ENCODE measurements at places on chromosomes 12 and 14.

- DNase-seq: peak; percentile 13
Measured at GRCh38 chr12:127108360-127109215, 1158.4 kb upstream of the TMEM132C start.

DNA sequence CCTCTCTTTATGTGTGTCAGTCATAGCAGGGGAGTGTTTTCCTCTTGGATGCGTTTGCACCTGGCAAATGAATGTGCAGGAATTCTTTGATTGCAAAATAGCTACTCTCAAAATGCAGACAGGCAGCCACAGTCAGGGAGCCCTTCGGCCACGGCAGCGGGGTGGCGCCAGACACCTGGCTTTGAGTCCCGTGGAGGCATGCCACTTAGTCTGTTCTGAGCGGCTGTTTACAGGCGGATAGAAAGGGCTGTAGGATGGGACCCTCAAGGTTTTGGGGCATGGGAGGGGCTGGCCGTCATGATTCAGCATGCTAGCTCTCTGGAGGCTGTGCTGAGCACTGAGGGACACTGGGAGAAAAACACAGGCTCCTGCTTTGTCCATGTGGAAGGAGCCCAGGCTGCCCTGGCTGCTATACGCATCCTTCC lies 117.1 kb downstream of the SLC25A47 start:
- peak; percentile 15 for DNase-seq

DNA sequence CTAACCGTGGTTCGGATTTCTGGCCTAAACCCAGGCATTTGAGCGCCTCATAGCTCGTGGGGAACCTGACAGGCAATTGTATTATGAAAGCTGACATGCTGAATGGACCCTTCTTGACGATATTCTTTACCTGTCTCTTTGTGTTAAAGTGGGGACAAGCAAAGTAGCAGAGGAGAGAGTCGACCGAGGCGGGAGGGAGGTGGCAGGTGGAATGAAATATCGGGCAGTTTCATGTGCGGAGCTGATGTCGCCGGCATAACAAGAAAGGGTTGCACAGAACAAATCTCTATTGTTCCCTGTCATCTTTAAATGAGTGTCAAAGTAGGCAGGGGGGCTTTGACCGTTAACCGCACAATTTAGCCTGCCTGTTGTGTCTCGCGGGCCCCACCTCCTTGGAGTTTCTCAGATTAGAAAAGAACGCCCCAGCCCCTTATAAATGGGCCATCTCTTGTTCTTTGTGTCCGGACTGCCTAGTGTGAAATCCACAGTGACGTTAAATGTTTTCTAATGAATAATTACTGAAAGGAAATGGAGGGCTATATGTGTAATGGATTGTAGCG lies 11.5 kb downstream of the MYO1H start:
- DNase-seq: no peak

- DNase-seq: no peak
Measured at GRCh38 chr14:55188686-55189295, 2.6 kb downstream of the DLGAP5 start.

- no peak for DNase-seq
Measured at GRCh38 chr12:89080793-89081465, 271.4 kb downstream of the DUSP6 start.

- no peak for DNase-seq
Measured at GRCh38 chr14:84785996-84786395, 743.9 kb upstream of the FLRT2 start.

DNA sequence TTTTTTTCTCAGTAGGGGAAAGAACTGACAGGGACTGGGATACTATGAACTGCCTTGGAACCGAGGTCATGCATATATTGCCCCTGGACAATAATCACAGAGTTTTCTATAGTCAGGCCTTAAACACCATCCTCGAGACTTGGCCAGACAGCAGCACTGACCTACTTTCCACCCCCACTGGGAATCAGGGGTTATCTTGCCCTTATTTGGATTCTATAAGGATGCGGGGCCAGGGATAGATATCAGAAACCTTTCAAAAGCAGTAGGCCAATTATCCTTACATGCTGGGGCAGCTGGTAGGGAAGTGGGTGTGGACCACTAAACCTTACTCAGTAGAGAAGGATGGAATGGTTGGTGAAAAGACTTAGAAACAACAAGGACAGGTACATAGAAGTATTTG lies 2.0 kb downstream of the ZNF219 start:
- DNase-seq: no peak

GRCh38 chr14:55373784-55374705 lies 37.6 kb downstream of the ATG14 start:
- peak; percentile 82 for DNase-seq

GRCh38 chr12:131869871-131870418 lies 24.5 kb upstream of the ULK1 start:
- no peak for DNase-seq

- DNase-seq: no peak
Measured at GRCh38 chr12:83040339-83040738, 353.6 kb downstream of the TMTC2 start.

DNA sequence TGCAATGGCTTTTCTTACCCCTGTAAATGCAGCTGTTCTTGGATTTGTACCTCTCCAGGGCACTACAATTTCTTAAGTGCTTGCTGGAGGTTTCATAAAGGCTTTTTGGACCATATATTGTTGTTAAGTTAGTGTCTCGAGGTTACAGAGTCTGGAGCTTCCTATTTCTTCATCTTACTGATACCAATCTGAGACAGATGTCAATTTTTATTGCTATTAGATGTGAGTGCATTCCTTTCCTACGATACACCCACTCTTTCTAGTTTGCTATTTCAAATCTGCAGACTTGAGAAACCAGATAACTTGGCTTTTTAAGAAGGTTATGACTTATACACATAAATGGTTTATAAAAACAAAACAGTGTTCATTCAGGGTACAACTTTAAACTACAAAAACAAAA lies 2.1 kb downstream of the NOXRED1 start:
- no peak for DNase-seq

DNA sequence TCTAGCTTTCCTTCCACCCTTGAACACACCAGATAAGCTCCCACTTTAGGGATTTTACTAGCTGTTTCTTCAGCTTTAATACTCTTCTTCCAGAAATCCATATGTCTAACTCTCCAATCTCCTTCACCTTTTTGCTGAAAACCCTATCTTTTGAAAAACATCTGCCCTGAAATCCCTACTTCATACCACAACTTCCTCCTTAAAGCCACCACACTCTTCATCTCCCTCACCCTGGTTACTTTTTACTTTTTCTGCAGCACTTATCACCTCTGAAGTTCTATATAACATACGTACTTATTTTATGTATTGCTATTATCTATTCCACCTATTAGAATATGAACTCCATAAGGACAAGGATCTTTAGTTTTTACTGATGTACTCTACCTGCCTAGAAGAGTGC lies 28.6 kb upstream of the PTPRQ start:
- no peak for DNase-seq

- no peak for DNase-seq
Measured at GRCh38 chr12:57731411-57732080, 7.0 kb downstream of the AGAP2 start.

DNA sequence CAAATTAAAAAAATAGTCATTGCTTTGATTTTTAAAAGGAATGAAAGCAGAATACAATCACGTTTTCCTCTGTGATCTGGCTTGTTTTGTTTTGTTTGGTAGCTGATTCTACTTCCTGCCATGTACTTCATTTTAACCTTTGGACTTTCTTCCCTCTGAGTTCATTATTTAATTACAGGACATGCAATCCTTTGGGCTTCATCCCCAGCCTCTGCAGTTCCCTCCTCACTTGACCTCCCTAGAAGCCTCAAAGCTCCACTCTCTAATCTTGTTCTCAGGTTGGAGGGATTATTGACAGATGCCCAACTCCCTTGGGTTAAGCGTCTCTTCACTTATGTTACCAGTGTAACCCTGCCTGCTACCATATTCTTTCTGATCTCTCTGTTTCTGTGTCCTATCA lies 967.9 kb upstream of the SEL1L start:
- DNase-seq: no peak

- DNase-seq: no peak
Measured at GRCh38 chr14:90423166-90423565, 26.3 kb downstream of the CALM1 start.

DNA sequence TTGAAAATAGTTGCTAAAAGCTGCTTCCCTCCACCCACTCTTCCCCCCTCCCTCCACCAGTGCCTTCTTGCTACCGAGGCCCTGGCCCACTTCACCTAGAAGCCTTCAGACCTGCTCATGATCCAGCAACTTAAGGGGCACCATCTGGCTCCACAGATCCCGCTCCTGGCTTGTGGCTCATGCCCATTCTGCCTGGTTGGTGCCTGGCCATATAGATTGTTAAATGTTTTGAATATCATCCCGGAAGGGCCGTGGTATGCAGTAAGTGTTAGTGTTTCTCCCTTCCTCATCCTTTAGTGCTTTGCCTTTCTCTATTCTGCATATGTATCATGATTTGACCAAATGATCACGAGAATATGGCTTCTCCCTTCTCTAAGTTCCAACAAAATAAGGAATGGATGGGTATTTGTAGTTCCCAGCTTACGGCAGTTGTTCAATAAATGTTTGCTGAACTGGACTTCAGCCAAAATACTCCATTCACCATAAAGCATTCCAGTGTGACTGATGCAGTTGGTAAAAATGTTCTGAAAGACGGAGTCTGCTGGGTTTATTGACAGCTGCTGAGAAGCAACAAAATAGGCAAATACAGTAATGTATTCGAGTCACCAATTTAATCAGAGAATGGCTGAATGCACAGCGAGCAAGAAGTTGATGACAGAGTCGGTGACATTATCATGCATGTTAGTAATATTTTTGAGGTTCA lies 30.7 kb downstream of the GRIP1 start:
- no peak for DNase-seq
